ENCODE measurements at places on chromosomes 2 and 18.

GRCh38 chr18:36187193-36187825 lies at the start of gene MOCOS:
Gene MOCOS (plus strand): TSS chr18:36187497. CDS start chr18:36187540, 43 bp downstream.
- DNase-seq = peak; percentile 40

DNA sequence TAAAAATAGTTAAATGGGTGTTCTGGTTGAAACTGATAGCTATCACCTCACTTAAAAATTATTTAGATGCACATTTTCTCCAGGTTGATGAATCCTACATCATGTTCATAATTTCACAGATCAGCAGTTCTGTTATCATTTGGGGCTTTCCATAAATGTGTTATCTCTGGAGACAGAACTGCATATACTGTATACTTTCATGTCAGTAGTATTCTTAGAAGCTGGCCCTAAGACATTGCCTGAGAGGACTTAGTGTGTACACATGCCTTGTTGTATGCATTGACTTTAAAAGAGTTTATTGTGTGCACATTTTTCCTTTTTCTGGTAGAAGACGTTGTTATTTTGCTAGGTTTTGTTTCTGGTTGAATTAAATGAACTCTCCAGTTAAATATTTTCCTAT lies 41.0 kb downstream of the PIK3C3 start:
- DNase-seq = no peak

GRCh38 chr2:185050804-185051203 lies 452.5 kb downstream of the ZNF804A start:
- no peak for DNase-seq

- DNase-seq = no peak
These were observed 256.4 kb downstream of the KIAA1328 start for GRCh38 chr18:37085362-37085761.

DNA sequence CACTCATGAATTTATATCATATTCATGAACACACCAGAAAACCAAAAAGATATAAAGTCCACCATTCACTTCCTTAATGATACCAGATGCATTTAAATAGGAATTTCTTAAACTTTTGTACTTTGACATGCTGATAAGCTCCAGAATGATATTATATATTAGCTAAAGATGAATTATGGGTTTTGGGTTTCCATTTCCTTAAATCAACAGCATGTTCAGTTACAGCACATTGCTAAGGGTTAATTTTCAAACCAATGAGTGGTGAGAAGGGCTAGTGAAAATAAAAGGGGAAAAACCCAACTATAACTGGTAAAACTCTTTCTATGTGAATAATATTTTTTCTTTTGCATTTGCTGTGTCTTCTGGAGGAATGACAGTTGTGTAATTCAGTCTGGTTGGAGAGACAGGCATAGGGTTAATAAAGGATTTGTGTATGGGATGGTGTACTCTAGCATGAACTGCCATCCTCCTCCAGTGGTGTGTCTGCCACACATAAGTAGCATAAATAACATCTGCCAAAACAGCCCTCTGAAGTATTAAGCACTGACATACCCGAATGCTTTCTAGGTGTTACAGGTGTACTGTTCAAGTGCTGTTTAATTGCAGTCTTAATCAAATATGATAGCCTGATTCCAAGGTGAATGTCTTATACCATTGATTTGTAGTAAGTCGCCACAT lies 19.3 kb upstream of the CPS1 start:
- DNase-seq = no peak

Measured in activated CD4-positive, alpha-beta T cell treated with anti-CD3 and anti-CD28 coated beads for 24 hours (primary cell).